ENCODE measurements at places on chromosomes 5 and 9.

- DNase-seq: no peak
Measured at GRCh38 chr5:66633754-66634153, 37.6 kb downstream of the MAST4 start.

DNA sequence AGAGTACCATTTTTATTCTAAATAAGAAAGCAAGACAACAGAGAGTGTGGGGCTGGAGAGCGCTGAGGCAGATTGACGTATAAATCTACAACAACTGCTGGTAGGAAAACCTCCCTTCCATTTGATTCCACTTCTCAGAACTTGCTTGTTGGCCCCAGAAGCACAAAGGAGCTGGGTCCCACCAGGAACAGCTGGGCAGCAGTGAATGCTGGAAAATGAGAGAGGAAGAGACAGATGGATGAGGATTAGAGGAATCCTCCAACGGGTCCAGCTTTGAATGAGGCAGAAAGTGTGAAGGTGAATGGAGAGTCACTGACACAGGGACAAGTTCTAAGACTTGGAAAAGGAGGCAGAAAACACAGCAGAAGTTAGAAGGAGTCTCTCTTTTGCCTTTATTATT is 14.8 kb downstream of the TAS2R1 start:
- DNase-seq: no peak

- no peak for DNase-seq
Measured at GRCh38 chr5:106755066-106755465, 915.7 kb downstream of the EFNA5 start.

DNA sequence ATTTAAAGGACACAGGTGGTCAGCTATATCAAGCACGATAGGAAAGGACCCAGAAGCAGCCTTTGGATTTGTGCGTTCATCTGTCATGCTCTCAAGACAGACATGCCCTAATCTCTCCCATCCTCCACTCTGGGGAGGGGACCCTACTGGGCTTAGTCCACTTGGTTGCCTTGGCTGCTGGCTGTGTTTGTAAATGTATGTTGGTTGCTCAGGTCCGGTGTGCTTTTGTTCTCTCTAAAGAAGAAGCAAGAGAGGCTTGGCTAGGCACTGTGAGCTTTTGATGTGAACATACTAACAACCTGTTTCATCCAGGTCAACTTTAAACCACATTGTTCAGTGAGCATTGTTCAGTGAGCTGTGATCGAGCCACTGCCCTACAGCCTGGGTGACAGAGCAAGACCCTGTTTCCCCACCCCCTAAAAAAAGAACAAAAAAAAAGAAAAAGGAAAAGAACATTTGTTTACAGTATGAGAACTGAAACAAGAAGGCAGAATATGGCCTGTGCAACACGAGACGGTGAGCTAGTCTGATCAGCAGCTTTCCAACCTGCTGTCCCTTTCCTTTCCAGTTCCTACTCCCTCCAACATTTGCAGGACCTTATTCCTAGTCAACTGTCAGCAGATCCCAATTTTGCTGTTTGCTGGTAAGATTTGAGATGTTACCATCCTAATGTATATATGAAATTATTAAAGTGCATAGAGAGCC is 228.3 kb downstream of the ARHGAP26 start:
- DNase-seq: no peak

DNA sequence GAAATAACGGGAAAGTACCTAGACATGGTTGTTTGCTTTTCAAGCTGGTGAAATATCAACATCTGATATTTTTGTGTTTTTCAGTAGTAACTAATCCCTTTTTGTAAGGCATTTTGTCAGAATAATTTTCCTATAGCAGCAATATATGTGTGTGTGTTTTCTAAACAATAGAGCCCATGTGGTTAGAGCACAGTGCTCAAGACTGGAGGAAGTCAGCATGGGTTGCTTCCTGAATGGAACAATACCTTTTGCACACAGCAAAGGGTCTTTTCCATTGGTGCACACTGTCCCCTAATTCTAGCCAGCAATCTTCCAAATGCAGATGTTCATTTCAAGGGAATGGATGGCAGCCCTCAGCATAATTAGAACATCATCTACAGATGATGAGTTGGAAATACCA is 270.1 kb downstream of the AOPEP start:
- DNase-seq: no peak

- no peak for DNase-seq
Measured at GRCh38 chr9:136244122-136244968, 1.3 kb downstream of the QSOX2 start.

DNA sequence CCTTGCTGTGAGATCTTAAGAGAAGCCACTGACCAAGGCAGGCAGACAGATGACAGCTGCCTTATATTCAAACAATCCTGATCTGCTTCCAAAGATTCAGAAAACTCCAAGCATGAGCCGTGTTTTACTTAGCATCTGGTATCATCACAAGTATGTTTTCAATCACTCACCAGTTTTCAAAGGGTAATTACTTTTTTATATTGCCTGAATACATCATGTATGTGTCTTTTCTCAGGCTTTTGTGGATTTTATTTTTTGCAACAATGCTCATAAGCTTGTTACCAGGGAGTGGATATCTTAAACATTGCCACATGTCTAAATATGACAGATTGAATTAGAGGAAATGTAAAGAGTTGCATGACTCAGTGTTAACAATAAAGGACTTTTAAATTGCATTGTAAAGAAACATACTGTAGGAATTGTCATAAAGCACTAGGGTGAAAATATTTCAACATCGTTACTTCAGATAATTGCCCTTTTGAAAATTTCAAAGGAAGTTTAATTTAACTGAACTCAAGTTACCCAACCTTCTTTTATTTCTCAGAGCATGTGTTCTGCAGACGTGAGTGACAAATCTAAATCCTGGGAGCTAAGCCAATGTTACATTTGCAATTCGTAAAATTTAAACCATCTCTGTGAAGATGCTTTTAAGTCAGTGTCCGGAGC is 326.1 kb downstream of the PLK2 start:
- no peak for DNase-seq

DNA sequence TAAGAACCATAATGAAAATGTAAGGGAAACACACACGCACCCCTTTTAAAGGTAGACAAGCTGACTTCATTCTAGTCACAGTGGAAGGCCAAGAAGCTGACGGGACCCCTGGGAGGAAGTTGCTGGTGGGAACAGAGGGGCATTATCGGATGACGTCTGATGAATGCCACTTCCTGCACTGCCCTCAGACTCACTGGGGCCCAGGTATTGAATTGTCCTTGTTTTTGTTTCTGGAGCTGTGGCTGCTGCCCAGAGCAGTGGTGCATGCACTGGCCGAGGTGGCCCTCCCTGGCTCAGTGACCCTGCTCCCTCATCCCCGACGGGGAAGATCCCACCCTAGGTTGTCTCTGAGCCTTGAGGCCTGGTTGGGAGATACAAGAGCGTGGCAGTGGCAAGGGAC is 15.3 kb upstream of the RPL26L1 start:
- no peak for DNase-seq

GRCh38 chr9:109912726-109913460 is 132.9 kb downstream of the PALM2AKAP2 start:
- no peak for DNase-seq

DNA sequence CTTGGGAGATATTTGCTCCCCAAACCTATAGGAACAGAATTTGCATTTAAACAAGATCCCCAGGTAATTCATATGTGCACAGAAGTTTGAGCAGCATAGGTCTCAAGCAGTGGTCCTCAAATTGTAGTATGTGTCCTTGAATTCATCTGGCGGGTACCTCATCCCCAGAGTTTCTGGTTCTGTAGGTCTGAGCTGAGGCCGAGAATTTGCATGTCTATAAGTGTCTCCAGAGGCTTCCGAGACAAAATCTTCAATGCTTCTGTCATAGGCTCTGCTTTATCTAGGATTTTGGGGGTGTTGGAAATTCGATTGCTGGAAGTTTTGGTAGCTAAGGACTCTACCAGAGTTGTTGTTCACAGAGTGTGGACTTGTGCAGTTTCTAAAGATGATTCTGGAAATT is 38.6 kb downstream of the MAT2B start:
- no peak for DNase-seq

DNA sequence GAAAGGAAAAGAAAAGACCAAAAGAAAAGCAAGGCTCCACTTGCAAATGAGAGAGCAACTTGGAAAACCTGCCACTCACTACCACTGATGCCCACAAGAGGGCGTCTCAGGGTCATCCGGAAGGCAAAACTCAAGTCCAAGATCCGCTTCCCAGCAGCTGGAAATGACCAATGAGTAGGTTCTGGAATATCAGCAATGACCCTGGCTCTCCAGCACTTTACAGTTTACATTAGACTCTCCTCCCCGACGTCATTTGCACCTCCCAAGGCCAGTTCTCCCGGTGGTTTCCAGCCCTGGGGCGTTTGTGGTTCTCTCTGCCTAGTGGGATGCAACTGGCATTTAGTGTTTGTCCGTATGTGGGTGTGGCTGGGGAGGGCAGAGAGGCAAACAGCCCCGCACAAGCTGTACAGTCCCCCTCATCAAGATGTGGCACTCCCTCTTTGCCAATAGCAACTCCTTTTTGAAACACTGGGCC is 193.8 kb upstream of the ZNF618 start:
- peak; percentile 76 for DNase-seq

GRCh38 chr5:78644741-78645300 is 3.8 kb downstream of the LHFPL2 start:
- DNase-seq: no peak

DNA sequence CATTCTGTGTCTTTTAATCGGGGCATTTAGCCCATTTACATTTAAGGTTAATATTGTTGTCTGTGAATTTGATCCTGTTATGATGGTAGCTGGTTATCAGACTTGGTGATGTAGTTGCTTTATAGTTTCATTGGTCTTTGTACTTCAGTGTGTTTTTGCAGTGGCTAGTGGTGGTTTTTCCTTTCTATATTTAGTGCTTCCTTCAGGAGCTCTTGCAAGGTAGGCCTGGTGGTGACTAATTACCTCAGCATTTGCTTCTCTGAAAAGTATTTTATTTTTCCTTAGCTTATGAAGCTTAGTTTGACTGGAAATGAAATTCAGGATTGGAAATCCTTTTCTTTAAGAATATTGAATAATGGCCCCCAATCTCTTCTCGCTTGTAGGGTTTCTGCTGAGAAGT is 156.9 kb downstream of the CNTLN start:
- DNase-seq: no peak

- DNase-seq: no peak
Measured at GRCh38 chr5:80103371-80103770, 68.2 kb downstream of the THBS4 start.

DNA sequence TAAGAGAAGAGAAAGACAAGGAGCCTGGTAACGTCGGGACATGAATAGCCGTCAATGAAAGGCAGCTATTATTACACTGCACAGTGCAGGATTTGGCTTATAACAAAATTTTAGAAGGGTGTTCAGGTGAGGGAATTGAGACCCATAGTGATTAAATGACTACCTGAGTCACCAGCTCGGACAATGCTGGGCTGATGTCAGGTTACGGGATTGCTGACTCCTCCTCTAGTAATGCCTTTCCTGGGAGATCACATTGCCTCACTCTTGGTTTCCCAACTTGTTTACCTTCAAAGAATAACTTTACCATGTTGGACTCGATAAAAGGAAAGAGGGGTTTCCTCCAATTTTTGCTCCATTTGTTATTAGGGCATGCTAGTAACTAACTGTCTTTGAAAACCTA is 132.6 kb downstream of the GHR start:
- DNase-seq: no peak

GRCh38 chr5:54539001-54539400 is 21.4 kb downstream of the SNX18 start:
- no peak for DNase-seq

DNA sequence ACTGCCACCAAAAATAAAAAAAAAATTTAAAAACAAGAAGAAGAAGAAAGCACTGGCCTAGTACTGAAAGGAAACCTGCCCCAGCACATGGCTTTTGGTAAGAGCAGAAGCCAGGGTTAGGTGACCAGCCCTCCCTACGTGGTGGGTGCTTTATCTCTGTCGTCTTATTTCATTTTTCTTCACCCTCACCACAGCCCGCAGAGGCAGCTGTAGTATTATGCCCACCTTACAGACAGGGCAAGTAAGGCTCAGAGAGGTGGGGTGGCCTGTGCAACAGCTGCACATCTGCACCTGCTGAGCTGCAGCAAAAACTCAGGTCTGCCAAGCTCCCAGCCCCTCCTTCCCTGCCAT is 140.8 kb upstream of the LMX1B start:
- no peak for DNase-seq

DNA sequence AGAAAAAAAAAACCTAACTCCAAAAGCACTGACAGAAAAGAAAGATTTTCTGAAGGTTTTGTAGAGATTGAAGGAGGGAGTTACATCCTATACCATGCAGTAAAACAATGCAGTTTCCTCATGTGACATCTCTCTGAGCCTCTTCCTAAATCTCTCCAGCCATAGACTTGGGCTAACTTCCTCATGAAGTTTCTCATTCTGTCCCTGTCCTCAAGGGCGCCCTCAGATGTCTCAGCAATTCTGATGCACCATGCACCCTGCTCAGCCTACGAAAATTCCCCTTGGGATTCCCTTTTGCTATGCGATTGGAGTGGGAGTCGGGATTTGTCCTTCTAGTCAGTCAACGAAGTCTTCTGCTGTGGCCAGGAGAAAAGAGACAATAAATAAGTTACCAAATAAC is 68.9 kb downstream of the FAT2 start:
- DNase-seq: no peak

- no peak for DNase-seq
Measured at GRCh38 chr5:67290655-67291054, 94.1 kb upstream of the CD180 start.

GRCh38 chr5:134994560-134995156 is 27.0 kb downstream of the CATSPER3 start:
- DNase-seq: no peak

DNA sequence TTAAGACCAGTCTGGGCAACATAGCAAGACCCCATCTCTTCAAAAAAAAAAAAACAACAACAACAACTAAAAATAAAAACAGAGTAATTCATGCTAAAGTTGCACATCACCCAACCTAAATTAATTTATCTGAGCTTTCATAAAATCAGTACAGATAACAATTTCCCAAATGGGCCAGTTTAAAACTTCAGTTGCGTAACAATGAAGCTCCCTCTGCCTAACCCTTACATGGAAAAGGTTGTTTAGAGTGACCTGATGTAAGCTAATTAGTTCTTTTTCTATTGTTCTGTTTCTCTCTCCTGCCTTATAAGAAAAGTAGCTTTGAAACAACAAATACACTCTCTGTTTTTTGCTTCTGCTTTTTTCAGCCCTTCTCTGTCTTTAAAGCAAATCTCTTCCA is 46.2 kb upstream of the SLC28A3 start:
- no peak for DNase-seq

GRCh38 chr5:8633696-8634095 is 764.7 kb downstream of the MTRR start:
- no peak for DNase-seq

- no peak for DNase-seq
Measured at GRCh38 chr5:74167930-74168315, 472.6 kb downstream of the ENC1 start.

- DNase-seq: no peak
Measured at GRCh38 chr5:86866036-86866435, 248.3 kb downstream of the COX7C start.

GRCh38 chr5:113776168-113776567 is 262.7 kb downstream of the YTHDC2 start:
- DNase-seq: no peak

- DNase-seq: no peak
Measured at GRCh38 chr5:126610160-126610559, 9.4 kb downstream of the PHAX start.

Data from H54 (cell line).